AG20443 (cell line): ENCODE measurements at places on chromosomes 4 and X.

DNA sequence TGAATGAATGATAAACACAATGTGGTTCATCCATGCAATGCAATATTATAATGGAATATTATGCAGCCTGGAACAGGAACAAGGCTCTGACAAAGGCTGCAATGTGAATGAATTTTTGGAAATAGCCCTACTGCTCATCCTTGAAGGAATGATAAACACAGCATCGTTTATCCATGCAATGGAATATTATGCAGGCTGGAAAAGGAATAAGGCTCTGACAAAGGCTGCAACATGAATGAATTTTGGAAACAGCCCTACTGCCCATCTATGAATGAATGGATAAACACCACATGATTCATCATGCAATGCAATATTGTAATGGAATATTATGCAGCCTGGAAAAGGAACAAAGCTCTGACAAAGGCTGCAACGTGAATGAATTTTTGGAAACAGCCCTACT is 159.4 kb downstream of the CRLF2 start:
- DNase-seq = no peak

DNA sequence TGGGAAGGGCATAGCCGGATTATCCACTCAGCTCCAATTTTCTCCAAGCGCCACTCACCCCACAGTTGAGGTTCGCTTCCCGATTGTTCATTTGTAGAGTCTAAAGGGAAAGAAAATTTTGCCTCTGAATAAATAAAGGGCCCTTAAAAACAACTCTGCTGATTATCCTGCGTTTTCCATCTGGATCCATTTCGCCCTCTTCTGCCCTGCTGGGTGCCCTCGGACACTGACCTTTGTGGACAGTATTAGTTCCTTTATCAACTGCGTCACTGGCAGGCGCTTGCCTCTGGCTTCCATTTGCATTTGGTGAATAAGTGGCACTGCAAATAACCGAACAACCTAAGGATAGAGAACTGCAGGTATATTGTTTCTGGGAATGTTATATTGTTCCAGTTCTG is 10.1 kb downstream of the GSX2 start:
- DNase-seq = no peak

GRCh38 chr4:10704430-10704810 is 19.9 kb upstream of the CLNK start:
- no peak for DNase-seq

DNA sequence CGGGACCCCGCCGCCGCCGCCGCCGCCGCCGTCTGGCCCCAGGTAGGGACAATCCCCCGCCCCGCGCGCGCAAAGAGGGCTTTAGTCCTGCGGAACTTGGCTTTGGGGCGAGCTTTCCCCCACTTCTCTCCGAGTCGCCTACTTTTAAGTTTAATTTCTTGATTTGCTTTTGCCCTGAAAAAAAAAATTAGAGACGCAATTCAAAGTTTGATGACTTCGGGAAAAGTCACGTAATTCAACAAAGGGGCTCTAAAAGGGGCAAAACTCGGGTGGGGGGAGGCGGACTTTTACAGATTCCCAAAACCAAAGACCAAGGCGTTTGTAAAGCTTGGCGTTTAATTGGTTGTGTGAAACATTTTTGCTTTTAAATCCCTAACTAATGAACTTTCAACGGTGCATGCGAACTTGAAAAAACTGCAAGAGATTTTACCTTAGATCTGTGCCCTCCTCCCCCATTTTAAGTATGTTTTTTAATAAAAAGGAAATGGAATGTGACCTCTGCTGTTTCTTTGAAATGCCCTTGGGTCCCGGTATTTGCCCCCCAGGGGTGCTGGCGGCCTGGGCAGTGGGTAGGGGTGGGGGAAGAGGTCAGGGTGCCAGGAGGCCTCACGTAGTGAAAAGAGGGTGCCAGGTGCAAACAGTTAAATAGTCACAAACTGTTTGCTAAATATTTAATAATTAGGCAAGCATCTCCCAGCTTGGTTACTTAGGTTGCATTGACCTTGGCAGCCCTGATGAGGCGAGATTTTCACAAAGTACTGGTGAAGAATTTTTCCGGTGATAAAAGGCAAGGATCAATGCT is 209.7 kb downstream of the NWD2 start:
- DNase-seq = no peak

DNA sequence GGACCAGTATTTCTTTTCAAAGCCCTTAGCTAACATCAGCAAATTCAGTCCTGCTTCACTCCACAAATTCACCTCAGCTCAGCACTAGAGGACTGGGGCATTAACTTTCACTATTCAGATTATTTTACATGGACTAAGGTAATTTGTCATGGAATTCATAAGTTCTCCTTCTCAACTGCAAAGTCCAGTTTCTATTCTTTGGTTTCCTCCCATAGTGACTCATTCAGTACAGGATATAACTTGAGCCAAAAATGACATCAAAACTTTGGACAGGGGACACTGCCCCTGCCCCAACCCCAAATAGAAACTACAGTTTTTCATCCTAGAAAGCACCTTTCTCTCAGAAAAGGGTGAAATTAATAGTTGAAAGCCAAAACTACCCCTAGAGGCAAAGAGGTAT is 52.7 kb downstream of the COX7B2 start:
- DNase-seq = no peak

- DNase-seq = no peak
Measured at GRCh38 chr4:42642101-42642797, 14.7 kb downstream of the ATP8A1 start.

DNA sequence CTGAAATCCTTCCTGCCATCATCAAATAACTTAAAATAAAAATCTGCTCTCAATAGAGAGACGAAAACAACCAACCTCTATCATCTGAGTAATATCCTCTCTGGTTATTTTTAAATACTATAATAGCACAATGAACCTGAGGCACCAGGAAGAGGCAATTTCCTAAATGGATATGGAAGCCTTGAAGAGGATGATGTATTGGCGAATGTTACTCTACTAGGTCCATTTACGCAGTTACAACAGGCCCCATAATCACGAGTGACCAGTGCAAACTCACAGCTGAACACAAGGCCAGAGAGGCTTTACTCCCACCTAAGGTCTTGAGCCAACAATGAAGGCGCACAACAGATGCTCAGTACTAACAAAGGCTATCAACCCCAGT is 678.8 kb upstream of the NR3C2 start:
- no peak for DNase-seq

- DNase-seq = no peak
Measured at GRCh38 chr4:40264995-40265909, 68.4 kb downstream of the RHOH start.

GRCh38 chr4:184415071-184415470 is 59.3 kb downstream of the IRF2 start:
- no peak for DNase-seq

DNA sequence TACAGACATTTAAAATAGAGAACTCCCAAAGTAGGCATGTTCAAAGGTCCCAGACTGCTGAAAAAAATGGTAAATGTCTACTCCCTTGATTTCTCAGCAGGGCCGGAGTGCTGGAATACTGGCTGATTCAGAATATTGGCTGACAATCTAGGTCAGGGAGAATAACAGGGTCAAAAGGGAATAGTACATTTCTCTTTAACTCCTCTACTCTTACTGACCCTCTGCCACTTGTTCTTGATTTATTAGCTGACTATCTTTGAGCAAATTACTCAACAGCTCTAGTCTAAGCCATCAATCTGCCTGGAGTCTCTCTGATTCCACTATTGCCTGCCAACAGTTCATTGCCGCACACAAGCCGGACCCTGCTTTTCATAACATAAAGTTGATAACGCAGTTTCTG is 19.7 kb upstream of the NWD2 start:
- DNase-seq = no peak

DNA sequence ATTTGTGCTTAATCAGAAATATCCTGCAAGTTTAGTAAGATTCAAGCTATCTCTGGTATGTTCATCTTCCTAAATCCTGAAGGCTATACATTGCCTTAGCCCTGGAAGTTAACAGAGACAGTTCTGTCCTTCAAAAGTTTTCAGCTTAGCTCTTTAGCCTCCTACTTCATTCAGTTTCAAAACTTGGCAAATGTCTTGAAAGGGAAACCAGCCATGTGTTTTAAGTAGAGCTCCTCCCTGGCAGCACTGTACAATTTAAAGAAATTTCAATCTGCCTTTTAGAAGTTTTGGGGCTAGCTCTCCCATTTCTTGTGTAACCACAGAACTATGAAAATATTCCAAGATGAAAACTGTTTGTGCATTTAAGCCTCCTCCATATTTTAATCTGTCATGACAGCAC is 47.0 kb downstream of the FANCB start:
- DNase-seq = no peak

- DNase-seq = peak; percentile 57
Measured at GRCh38 chr4:72295966-72296557, 264.3 kb downstream of the NPFFR2 start.

DNA sequence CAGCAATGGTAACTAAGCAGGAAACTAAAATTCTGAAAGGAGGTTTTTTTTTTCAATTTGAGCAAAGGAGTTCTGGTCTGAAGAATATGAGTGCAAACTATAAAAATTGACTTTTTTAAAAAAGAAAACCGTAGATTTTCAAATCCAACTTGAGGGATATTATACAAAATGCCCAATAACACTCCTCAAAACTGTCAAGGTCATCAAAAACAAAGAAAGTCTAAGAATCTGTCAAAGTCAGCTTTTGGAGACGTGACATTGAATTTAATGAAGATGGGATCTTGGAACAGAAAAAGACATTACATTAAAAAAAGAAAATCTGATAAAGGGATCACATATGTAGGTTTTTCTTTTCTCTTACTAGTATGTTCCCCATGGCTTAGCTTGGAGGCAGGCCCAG is 40.4 kb upstream of the AR start:
- DNase-seq = no peak

DNA sequence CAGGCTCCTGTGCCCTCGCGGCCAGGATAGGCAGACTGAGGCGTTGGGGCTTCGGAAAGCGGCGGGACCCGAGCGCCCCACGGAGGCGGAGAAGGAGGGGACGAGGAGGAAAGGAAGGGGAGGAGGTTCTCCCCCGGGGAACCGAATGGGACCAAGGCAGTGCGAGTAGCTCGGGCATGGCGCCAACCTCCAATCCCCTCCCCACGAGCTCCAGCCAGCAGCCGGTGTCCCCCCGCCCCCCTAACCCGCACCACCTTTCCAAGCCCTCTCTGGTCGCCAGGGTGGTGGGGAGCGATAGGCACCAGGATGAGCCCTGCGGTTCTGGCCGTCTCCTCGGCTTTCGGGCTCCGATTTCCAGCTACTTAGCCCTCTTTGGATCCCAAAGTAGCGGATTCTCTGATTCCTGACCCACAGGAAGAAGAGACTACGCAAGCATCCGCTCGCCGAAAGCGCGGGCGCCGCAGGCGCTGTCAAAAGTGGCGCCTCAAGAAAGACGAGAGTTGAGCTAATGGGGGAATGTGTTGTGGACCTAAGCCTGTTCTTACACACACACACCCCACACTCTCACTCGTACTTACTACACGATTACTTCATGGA is 15.2 kb upstream of the ZIC3 start:
- DNase-seq = no peak

GRCh38 chr4:183960046-183960420 is 54.9 kb downstream of the STOX2 start:
- DNase-seq = peak; percentile 25

DNA sequence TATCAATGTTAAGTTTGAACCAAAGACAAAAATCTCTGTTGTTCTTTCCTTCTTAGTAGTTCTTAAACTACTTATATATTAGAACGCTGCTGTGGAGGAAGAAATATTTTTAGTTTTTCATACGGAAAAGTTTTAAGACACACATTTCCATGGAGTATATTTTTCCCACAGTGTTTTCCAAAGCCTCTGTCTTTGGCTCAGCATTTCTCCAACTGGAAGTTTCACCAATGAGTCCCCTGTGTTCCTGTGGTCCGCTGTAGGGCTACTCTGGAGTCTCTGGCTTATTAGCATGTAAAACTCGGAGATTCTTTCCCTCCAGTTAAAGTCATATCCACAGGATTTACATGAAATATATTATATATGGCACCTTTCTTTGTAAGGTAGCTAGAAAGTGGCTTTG is 249.0 kb downstream of the CBR4 start:
- DNase-seq = no peak

DNA sequence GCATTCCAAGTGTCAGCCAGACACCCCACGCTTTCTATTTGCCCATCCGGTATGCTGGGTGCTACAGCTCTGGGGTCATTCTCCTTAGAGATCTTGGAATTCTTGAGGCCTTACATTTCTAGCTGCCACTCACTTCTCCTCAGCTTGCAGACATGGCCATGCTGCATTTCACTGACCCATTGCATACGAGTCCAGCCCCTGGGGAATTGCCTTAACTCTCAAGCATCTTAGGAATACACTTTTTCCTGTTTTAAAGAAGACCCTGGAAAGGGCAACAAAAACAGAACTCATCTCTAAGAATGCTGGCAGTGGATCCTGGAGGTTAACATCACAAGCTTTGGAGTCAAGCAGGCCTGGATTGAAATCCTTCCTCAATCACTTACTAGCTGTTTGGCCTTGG is 122.0 kb upstream of the LNX1 start:
- no peak for DNase-seq

GRCh38 chrX:71615954-71616353 is 2.4 kb downstream of the CXCR3 start:
- DNase-seq = no peak

DNA sequence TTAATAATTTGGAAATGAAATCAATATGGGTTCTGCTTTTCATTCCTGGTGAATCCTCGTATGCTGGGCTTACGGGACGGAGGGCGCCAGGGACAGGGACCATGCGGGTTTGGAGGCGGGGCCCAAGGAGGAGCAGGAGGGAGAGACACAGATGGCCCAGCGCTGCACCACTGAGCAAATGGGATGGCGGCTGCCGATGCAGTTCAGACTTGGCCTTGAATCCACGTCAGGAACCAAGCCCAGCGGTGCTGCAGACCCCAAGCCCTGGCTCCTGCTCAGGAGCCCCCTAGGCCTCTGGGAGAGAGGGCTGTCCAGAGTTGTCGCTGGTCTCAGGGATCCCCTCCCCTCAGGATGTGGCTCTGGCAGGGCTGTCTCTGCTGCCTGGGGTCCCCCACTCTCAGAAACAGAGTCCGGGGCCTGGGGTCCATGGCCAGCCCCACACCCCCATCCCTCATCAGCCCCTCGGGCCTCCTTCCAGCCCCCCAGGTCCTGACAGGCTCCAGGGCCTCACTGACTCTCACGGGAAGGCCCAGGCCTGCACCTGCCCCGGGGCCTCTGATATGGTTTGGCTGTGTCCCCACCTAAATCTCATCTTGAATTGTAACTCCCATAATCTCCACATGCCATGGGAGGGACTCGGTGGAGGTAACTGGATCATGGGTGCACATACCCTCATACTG is 75.2 kb downstream of the FAM53A start:
- no peak for DNase-seq

GRCh38 chr4:38686682-38687081 is 22.7 kb downstream of the KLF3 start:
- DNase-seq = peak; percentile 45

GRCh38 chr4:88419874-88420273 is 37.0 kb upstream of the HERC5 start:
- no peak for DNase-seq

DNA sequence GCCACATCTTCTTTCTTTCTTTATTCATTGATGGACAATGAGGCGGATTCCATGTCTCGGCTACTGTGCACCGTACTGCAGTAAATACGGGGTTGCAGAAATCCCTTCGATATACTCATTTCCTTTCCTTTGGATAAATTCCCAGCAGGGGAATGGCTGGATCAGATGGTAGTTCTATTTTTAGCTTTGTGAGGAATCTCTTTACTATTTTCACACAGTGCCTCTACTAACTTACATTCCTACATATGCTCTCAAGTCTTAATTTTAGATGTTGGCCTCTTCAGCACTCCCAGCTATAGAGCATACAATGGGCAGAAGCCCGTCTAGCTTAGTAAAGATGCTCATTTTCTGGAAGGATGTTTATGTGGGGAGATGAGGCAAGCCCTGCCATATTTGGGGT is 317.4 kb downstream of the ASMT start:
- DNase-seq = no peak
